ENCODE measurements at places on chromosomes 3 and 15.

DNA sequence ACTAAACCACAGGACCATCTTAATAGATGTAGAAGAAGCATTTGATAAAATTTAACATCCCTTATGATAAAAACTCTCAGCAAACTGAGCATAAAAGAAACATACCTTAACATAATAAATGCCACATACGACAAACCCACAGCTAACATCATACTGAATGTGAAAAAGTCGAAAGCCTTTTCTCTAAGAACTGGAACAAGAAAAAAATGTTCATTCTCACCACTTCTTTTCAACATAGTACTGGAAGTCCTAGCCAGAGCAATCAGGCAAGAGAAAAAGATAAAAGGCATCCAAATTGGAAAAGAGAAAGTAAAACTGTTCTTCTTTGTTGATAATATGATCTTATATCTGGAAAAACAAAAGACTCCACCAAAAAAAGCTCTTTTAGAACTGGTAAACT is 134.2 kb downstream of the RPL22L1 start:
- no peak for DNase-seq

GRCh38 chr15:63041402-63041973 is 1.1 kb upstream of the TPM1 start:
- DNase-seq = no peak

DNA sequence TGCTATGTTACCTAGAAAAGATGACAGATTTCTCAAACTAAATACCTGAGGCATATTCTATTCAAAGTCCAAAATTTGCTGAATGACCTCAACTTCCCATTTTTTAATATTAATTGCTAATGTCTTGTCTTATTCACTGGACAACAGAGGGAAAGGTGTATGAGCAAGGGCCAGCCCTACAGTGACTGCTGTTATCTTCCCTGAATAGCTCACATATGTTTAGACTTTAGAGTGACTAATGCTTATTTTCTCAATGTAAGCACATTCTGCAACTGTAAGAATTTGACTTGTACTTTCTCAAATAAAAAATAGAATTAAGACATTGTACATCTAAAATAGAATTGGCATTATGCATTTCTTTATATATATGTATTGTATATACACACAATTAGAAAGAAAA is 26.5 kb upstream of the AADACL2 start:
- no peak for DNase-seq

DNA sequence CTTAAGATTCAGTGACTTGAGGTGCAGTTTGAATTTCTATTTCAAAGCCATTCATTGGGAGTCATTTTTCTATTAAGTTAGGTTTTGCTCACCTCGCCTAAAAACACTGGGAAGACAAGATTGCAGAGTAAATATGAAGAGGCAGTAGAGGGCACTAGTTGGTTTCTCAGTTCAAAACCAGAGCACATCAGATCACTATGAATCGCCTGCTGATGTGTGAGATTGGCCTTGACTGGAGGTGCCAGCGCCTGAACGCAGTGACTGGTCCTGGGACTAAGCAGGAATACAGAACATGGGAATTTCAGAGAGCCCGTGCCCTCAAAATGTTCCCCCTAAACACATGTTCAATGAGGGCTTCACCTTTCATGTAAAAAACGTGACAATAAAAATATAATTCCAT is 229.0 kb downstream of the ITPR1 start:
- DNase-seq = no peak

DNA sequence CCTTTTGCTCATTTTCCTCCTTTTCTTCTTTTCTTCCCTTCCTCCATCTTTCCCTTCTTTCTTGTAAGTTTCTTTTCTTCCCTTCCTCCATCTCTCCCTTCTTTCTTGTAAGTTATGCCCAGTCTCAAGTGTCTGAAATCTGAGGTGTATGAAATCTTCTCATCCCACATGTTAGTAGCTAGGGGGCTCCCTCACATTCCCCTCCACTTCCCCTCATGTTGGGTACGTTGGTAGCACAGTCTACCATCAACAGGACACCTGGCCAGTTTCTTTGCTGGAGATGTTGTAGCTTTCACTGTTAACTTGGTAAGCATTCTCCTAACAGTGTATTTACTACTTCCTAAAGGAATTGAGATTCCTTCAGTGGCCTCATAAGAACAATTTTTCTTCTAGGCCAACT is 133.9 kb downstream of the ALDH1A2 start:
- DNase-seq = no peak
